HuH-7.5 (cell line): ENCODE measurements at places on chromosomes 3 and 15.

DNA sequence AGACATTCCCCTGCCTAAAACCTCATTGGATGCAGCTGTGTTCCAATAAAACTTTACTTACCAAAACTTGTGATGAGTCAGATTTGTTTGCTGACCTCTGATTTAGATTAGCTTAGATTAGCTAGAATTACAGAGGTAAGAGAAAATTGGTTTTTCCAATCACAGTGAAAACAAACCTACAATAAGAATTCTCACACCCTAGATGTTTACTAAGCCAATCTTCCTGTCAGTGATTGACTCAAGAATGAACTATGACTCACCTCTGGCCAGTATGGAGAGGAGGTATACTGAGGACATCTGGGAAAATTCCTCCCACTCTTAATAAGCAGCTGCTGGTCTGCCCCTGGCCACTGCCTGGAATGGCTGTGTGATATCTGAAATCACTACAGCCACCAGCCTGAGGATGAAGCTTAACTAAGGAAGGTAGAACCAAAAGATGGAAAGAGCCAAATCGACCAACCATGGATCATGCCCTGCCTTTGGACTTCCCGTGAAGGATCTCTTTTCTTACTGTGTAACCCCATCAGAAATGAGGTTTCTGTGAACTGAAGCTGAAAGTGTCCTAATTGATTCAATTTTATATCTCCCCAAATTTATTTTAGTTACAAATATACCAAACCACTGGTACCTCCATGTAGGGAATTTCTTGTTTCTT lies 19.0 kb upstream of the GHSR start:
- no peak for DNase-seq

DNA sequence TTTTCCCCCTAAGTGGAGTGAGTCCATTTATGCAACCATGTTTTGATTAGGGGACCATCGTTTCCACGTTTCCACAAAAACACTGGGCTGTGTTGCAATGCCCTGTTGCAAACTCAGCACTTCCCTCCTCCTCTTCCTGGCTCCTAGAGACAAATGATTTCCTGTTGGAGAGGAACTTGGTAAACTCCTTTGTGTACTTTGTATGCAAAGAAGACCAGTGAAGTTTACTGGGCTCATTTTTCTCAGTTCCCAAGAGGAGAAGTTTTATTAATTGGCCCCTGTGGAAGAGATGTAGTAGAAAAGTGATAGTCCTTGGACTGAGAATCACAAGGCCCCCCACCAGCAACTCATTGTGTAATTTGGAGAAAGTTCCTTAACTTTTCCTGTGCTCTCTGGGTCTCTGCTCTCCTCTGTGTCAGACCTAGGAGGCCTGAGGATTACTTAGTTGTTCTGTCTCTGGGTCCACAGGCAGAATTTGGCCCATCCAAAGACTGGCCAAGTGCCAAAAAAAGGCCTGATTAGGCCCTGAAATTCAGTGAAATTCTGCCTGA lies 95.0 kb downstream of the ATG7 start:
- DNase-seq: no peak

GRCh38 chr3:55333046-55333445 lies 154.1 kb downstream of the WNT5A start:
- DNase-seq: no peak

- DNase-seq: no peak
Measured at GRCh38 chr3:32861681-32862080, 43.9 kb downstream of the TRIM71 start.

- no peak for DNase-seq
Measured at GRCh38 chr3:148173851-148174250, 523.9 kb upstream of the AGTR1 start.

DNA sequence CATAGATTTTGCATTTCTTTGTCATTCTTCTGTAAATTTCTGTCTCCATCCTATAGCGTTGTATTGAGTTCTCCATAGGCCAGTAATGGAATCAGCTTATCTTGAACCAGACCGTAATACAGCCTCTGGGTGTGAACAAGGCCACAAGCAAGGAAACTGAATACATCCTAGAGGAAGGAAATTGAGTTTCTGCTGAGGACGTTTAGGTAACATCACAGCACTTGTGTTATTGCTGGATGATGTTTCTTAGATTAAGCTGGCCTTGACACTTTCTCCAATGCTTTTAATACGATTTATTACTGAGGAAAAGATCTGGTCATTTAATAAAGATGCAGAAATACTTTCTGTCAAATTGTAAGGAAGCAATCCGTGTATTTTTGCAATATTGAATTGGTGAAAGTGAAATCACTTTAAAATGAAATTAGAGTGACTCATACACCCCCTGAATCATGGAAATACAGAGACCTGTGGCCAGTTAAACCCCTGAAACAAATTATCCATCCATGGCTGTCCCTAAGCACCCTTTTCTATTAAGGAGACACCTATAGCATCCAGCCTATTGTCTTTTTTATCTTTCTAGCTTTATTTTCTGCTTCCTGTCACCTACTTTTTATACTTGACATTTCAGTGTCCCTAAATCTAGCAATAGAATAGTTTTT lies 48.5 kb upstream of the UBE3A start:
- no peak for DNase-seq

- DNase-seq: no peak
Measured at GRCh38 chr3:18772699-18773305, 347.7 kb upstream of the SATB1 start.

DNA sequence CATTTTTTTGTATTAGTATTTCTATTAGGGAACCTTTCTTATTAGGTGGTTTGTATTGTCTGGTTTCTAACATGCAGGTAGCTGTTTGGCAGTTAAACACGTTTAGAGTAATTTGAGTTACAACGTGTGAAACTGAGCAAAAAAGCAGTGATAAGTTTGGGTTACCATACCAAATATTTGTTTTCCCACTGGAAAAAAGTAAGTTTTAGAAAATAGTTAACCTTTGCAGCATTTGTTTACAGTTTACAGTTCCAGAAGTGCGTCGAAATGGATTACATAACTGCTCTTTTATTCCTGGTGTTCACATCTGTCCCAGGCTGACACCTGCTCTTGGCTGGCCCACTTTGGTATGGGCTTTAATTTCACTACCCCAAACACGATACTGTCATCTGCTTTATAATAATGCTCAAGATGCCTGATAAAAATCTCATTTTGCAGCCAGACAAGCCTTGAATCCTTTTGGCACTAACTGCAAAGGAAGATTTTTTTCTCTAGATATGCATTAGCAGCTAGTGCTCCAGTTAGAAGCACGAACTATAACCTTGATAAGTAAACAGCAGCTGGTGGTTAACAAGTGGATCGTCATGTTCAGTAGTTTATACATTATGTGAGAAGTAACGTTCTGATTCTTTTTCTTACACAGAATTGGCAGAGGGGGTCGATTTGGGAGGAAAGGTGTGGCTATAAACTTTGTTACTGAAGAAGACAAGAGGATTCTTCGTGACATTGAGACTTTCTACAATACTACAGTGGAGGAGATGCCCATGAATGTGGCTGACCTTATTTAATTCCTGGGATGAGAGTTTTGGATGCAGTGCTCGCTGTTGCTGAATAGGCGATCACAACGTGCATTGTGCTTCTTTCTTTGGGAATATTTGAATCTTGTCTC lies 5.3 kb downstream of the EIF4A2 start:
- no peak for DNase-seq

DNA sequence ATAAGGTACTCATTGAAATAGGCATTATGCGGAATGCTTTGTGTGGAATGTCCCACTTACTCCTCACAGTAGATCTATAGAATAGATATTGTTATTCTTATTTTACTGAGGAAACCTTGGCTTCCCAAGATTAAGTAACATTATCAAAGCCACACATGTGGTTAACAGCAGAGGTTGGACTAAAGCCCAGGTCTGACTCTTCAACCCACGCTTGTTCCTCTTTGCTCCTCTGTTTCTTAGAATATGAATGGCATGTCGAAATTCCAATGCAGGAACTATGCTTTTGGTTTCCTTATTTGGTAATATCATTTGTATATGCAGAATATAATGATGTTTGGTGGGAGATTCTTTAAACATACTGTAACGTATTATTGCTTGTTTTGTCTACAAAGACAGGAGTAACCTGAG lies 818.8 kb upstream of the LMCD1 start:
- DNase-seq: no peak

- DNase-seq: peak; percentile 80
Measured at GRCh38 chr3:32175607-32176197, 62.8 kb upstream of the CMTM8 start.

DNA sequence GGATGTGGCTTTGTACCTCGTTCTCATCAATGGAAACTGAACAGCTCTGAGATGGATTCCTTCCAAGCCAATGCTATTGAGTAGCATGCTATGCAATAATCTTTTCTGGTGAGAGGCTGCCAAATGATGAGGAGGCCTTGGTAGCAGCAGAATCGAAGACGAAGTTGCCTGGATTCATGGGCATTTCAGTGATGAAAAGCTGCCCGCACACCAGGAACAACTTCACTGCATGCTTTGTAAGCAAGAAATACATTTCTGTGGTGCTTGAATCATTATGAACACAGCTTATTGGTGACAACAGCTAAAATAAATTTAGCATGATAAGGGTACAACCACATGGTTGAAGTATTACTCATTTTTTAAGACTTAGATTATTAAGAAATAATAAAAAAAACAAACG lies 246.8 kb upstream of the ROBO1 start:
- DNase-seq: no peak

GRCh38 chr3:70531063-70531657 lies 218.7 kb upstream of the MDFIC2 start:
- DNase-seq: no peak

- no peak for DNase-seq
Measured at GRCh38 chr15:65264863-65265430, 21.7 kb downstream of the PARP16 start.

- no peak for DNase-seq
Measured at GRCh38 chr15:37652646-37653417, 281.6 kb upstream of the TMCO5A start.

- DNase-seq: no peak
Measured at GRCh38 chr3:15345066-15345607, 12.8 kb upstream of the SH3BP5 start.

- no peak for DNase-seq
Measured at GRCh38 chr3:185297867-185298266, 44.0 kb upstream of the EHHADH start.

DNA sequence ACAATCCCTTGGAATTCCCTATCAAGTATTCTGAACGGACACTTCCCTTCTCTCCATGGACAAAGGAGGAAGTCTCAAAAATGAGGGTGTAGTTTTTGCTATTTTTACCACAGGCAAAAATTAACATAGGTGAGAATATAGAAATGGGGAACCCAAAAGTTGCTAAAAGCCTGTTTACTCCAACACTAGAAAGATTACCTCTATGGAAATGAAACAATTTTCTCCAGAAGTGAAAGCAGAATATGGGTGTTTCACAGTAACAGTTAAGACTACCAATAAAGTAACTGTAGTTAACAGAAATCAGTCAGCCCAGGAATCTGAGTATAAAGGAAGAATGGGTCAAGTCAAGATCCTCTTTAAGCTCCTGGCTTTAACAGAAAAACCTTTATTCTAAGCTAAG lies 9.3 kb downstream of the TRA2B start:
- no peak for DNase-seq

DNA sequence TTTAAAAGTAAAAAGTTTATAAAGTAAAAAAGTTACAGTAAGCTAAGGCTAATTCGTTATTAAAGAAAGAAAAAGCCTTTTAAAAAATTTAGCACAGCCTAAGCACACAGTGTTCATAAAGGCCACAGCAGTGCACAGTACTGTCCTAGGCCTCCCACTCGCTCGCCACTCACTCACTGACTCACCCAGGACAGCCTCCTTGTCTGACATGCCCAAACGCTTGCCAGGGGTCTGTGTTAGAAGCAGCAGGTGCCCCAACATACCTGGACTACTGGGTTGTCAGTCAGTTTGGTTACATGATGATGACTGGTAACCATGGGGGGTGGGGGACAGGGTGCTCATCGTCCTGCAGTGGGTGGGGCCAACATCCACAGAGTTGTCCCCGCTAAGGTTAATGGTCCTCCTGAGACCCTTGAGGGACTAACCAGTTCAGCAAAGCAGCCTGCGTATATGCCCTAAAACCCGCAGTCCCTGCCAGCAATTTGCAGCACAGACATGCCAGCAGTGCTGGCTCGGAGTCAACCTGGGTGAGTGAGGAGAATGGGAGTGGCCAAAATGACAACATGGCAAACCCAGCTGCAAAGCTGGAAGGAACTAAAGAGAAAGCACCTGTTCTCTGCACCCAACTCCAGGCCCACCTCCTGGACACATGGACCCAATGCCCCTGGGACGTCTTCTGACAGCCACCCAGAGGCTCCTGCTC lies 49.2 kb downstream of the CYFIP1 start:
- DNase-seq: no peak

DNA sequence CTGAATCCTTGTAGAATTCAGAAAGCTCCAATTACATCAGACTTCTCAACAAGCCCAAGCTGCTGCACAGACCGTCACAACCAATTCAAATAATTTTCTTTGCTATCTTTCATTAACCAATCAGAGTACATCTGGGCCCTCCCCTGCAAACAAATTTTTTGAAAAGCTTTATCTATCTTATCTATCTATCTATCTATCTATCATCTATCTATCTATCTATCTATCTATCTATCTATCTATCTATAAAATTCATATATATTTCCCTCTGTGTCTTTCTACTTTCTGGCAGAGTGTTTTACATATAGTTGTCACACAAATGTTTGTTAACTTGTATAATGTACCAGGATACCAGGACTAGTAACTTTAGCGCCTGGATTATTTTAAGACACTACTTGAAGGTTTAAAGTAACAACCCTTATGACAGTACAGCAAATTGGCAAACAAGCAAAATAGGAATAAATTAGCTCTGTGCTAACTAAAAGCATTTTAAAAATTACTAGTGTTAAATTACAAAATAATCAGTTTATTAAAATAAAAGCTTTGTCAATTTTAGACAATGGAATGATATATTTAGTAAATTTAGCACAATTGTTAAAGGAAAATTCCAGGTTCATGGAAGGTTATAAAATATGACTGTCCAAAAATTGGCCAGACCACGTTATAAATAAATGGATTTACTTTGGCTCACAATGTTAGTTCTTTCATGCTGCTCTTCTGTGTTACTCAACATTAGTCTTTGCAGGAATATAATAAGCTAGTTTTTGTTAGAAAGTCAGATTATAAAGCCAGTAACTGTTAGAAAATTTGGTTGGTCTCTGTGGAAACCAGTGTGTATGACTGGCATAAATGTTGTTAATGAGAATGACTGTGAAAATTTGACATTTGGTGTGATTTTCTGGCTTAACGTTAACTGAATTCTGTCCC lies 138.6 kb downstream of the SUCNR1 start:
- no peak for DNase-seq

DNA sequence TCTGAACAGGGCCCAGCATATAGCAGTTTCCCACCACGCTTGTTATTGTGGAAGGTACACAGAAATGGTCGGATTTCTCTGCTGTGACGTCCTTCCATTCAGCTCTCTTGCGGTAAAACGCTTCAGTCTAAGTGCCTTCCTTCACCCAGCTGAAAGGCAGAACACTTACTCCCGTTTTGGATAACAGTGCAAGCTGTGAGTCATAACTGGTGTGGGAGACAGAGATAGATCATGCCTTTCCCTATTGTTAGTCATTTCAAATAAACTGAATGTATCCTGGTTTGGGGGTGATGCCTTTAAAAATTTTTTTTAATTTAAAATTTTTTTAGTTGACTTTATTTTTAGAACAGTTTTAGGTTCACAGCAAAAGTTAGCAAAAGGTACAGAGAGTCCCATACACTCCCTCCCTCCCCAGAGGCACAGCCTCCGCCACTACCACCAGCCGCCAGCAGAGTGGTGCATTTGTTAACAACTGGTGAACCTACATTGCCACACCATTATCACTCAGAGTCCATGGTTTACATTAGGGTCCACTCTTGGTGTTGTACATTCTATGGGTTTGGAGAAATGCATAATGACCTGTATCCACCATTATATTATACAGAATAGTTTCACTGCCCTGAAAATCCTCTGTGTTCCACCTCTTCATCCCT lies 94.9 kb upstream of the NSMCE3 start:
- DNase-seq: no peak

- no peak for DNase-seq
Measured at GRCh38 chr15:85749261-85750151, 45.2 kb downstream of the KLHL25 start.
